ENCODE measurements at places on chromosomes 3 and 15.

DNA sequence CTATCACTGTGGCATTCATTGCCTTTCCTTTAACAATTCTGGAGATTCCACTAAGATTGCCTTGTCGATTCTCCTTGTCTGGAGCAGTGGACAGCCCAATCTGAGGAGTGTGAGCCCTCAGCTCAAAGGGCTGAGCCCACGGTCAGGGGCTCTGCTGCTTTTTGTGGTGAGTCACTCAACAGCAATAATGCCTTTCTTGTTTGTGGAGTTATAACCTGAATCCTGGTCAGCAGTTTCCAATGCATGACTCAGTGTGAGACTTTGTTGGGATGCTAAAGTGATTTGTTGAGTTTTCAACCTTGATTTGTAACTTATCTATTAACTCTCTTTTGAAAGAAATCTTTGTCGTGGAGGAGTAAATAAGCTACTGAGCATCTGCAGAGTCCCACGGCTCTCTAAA lies 183.5 kb downstream of the TJP1 start:
- DNase-seq: no peak

DNA sequence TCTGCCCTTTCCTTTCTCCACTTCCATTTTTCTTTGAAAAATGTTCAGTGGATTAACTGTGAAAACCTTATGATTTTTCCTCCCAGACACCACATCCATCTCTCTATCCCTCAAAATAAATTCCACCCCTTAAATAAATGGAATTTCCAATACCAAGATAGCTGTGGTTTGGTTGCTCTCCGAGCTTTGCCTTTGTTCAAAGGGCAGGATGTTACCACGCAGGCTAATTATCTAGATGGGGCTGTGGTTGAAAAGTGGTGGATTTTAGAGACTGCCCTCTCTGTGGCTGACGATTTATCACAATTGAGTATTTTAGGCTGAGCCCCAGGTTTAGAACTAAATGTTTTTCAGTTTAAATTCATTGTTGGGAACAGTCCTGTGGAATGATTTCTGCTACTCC lies 36.9 kb upstream of the CMSS1 start:
- no peak for DNase-seq

DNA sequence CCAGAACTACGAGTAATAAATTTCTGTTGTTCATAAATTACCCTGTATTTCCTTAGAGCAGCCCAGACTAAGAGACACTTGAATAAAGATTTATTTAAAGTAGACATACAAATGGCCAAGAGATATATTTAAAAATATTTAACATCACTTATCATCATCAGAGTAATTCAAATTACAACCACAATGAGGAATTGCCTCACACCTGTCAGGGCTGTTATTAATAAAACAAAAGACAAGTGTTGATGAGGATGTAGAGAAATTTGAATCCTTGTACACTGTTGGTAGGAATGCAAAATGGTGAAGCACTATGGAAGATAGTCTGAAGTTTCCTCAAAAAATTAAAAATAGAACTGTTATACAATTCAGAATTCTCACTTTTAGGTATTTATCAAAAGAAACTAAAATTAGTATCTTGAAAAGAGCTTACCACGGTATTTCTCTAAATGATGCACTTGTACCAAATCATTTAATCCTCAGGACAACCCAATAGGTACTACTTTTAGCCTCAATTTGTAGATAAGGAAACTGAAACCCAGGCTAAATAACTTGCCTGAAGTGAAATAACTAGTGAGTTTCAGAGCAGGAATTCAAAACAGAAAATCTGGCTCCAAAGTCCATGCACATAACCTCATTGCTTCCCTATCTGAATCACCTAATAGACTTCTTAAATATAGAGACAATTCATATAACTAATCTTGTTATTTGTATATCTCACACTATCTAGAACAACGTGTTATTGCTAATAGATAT lies 69.4 kb downstream of the ZBTB20 start:
- no peak for DNase-seq

- DNase-seq: no peak
Observed at GRCh38 chr3:125605756-125606155, 10.5 kb upstream of the OSBPL11 start.

DNA sequence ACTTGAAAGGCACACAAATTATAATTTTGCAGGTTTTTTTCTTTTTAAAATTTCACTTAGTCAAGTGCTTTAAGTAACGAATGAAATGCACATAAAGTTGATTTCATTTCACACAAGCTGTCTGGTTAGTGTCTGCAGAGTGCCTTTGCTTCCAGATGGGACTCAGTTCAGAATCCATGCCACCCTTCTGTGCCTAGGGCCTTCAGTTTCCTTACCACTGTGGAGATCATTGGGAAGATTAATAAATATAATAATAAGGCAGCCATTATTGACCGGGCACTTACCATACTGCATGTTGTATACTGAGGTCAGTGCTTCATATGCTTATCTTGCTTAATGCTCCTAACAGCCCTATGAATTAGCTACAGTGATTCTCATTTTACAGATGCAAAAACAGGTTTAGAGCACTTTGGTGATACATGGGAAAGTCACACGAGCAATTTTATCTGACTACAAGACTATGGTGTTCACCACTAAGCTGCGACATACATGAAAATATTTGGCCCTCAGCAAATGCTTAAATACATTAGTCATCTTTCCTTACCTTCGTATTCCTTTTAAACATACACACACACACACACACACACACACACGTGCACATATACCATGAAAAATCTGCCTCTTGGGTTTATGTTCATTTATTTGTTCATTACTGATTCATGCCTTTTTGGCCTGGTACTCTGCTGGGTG lies 3.1 kb downstream of the NMNAT3 start:
- DNase-seq: no peak

DNA sequence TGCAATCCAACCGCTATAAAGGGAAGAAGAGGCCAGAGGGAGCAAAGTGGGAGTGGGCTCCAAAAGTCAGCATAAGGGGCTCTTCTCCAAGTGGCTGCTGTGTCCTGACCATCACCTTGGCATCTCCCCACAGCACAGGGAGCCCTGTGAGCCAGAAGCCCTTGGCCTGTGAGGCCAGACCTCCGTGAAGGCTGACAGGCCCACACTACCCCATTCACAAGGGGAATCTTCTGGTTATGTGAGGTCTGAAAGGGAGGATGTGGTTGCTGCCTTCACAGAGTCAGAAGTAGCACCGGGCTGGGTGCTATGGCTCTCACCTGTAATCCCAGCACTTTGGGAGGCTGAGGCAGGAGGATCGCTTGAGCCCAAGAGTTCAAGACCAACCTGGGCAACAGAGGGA lies 2.6 kb upstream of the ULK3 start:
- DNase-seq: no peak

DNA sequence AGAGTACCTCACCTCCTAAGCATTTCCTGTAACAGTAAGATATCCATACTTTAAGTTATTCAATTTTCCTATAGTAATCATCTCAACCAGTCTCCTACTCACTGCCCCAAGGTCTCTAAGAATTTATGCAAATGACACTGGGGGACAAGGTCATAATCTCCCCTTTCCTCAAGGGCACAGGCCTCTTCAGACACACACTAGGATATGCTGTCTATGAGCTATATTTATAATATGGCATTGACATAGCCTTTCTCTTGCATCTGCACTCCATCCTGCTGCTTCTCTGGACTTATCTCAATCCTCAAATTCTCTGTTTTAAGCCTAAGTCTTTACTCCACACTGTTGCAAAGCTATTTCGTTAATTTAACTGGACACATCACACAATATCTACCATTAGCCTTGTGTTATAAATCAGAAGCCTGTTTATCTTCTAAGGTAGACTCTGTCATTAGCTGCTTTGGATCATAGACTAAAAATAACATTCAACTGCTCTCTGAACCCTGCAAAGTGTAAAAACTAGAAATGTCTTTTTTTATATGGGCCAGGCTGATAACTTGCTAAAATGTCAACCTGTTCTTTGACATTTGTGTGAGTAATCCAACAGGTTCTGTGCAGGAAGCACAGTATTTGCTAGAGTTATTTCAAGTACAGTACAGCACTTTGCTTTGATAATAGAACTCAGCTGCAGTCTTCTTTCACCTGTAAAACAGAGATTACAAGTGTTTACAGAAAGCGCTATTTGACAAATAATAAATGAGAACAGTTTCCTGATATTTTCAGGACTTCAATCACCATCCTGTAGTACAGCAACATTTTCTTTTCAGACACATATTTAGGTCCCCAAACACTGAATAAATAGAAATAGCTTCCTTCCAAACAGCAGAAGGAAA lies 17.8 kb upstream of the SEC62 start:
- DNase-seq: no peak

GRCh38 chr3:111277226-111277625 lies 205.6 kb downstream of the NECTIN3 start:
- DNase-seq: no peak

DNA sequence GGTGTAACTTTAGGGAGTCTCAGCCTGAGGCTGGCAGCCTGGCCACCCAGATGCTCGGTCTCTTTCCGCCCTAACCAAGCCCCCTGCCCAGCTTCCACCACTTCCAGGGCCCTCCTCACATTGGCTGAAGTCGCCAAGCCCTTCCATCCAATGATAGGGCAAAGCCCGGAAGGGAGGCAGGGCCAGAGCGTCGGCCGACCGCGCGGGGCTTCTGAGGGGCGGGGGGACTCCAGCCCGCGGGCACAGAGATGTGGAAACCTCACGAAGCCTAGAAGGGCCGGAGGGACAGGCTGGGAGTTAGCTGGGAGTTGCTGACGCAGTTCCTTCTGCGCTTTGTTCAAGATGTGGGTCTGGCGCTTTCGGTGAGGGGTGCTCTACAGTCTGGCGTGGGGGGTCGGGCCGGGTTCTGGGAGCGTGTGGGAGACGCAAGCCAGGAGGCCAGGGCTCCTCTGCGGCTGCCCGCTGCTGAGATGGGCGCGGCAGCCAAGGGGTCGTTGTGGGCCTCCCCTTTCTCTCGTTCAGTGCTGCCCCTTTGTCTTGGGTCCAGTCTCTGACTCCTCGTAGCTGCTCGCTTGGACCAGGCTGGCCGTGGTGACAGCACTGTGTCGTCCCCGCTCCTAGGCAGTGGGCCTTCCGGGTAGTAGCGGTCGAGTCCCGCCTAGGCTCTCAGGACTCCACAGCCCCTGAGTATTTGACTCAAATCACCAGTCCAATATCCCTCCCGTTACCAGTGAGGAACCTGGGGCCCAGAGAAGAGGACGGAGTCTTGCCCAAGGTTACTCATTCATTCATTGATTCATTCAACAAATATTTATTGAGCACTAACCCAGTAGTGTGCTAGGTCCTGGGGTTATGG lies at the start of gene ZNF660:
Gene ZNF660, plus strand, starts transcription at position 319 of the 856 bp plus-strand sequence. CDS start 9,230 bp downstream, outside the sequence.
- DNase-seq: peak; percentile 62

DNA sequence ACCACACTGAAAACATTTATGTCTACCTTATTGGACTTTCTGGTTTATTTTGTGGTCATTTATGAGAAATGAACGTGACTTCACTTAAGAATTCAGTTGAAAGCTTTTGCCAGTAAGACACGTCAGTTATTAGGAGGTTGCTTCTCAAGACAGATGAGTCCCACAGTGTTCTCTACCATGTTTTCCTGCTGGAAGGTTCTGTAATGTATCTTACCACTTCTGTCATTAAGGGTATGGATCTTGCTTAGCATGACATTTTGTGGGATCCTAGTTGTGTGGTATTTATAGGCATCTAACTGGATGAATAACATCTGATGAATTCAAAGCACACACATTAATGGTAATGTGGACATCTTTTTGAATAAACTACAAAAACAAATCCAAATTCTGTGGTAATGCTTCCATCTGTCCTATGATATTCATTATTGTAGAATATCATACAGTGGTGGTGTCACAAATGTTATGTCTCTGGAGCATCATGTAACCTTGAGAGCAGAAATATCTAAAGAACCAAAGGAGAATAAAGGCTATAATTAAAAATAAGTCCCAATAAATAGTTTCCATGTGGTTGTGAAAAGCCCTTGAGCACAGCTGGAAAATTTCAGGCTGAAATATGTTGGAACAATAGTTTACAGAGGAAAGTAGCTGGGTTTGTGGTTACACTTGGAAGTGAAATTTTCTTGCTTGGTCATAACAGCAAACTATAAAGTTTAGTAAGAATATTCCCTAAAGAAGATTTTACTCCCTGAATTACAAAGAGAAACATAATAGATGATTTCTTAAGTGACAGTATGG lies 61.5 kb downstream of the C3orf38 start:
- no peak for DNase-seq

- no peak for DNase-seq
Observed at GRCh38 chr15:96497951-96498350, 167.5 kb downstream of the NR2F2 start.

- DNase-seq: no peak
Observed at GRCh38 chr3:43638594-43639447, 17.0 kb upstream of the ANO10 start.

GRCh38 chr15:98807262-98807661 lies 158.9 kb downstream of the IGF1R start:
- no peak for DNase-seq

GRCh38 chr3:108966773-108967172 lies 13.1 kb upstream of the GUCA1C start:
- DNase-seq: no peak

DNA sequence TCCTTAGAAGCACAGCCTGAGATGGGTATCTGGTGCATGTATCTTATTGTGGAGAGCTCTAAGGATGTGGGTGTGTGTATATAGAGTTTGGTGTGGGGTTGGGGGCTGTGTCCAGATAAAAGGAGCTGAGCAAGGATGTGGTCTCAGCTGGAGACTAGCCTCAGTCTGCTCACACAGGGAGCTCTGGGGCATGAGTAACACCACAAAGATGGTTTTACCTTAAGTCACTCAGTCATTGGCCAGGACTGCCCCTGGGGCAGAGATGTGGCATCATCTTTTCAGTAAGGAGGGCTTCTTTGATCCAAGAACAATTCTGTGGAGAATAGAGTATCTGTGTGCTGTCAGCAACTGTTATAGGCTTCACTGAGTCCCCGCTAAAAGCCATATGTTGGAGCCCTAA lies 163.4 kb upstream of the NUDT16 start:
- DNase-seq: no peak

- DNase-seq: no peak
Observed at GRCh38 chr15:100249096-100249815, 92.5 kb downstream of the ADAMTS17 start.

DNA sequence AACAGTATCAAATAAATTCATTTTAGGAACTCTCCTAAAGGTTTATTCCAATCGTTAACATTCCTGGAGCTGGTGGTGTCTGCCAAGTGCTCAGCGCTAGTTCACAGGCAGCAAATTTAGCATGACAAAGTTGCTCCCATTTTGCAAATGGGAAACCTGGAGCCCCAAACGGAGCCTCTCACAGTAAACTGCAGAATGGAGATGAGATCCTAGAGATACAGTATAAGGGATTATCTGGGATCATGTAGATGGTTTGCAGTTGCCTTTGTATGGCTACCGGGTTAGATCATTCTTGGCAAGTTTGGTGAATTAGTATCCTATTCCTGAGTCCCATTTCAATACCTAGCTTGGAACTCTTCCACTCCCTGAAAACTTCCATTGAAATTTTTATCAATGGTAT lies 173.7 kb downstream of the CDIN1 start:
- DNase-seq: no peak

All from COR-L47 (cell line).